ENCODE measurements at places on chromosomes 1 and 21.

DNA sequence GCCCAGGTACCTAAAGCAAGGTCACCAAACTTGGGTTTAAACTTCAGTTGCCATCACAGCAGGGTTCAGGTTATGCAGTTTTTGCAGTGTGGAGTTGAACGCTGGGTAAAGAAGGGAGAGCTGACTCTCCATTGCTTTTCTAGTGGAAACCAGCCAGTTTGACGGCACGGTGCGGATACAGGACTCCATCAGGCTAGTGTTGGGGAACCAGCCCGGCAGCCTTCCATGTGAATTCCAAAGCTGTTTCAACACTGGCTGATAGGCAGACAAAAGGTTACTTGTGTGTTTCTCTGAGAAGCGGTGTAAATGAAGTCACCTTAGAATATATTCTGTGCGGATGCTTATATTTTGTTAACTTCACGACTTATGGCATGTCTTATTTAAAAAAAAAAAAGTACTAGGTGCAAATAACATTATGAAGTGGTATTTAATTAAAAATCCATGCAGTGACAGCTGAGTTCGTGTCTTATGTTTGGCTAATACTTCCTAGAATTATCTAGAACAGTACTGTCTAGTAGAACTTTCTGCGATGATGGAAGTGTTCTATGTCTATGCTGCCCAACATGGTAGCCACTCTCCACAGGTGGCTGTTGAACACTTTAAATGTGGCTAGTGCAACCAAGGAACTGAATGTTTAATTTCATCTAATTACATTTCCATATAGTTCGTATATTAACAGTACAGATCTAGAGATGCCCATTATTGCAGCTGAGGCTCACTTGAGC is 29.9 kb upstream of the RCAN3 start:
- DNase-seq: no peak

GRCh38 chr1:150243003-150243402 is 7.1 kb upstream of the ANP32E start:
- DNase-seq: no peak

DNA sequence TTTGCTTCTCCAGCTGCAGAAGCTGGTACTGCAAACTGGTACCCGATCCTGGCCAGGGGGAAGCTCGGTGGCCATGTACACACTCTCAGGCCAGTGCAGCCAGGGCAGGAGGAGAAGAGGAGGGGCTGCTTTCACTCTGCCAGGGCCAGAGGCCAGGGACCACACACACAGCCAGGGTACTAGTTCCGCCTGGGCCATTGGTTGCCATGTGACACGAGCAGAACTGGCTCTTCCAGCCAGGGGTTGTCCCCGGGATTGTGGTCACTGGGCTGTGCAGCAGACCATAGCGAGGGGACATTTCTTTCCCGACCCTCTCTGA is 3.7 kb upstream of the SHISAL2A start:
- DNase-seq: no peak

- no peak for DNase-seq
Measured at GRCh38 chr1:49106445-49106844, 329.8 kb upstream of the BEND5 start.

- DNase-seq: no peak
Measured at GRCh38 chr1:214475746-214476145, 75.7 kb downstream of the PTPN14 start.

GRCh38 chr1:185483664-185484450 is 166.8 kb upstream of the IVNS1ABP start:
- peak; percentile 94 for DNase-seq

- DNase-seq: peak; percentile 81
Measured at GRCh38 chr1:24830680-24831272, 85.5 kb downstream of the CLIC4 start.

GRCh38 chr1:116873680-116874271 is 35.9 kb upstream of the PTGFRN start:
- peak; percentile 33 for DNase-seq

DNA sequence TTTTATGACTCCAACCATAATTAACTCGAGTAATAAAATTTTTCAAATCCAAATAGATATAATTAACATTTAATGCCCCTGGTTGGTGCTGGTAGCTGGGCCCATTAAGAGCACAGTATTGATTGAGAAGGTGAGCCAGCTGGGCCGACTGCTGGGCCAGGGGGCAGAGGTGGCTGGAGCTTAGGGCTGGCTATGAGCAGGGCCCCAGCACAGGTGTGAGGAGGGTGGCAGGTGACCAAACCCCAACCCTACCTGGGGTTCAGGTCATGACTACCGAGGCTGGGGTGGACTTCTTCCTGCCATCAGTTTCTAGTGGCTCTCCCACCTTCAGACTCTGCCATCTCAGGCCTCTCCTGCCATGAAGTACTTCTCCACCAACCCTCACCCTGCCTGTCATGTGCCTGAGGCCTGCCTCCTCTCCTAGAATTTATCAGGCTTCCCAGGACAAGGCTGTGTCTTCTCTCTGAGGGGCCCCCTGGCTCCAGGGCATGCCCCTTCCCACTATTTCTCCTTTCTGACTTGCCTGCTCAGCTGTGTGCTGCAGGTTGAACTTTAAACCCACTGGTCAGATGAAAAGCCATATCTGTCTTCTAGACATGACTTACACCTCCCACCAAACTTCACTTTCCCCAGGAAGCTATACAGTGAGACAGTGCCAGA is 85.6 kb downstream of the TMEM53 start:
- DNase-seq: no peak

DNA sequence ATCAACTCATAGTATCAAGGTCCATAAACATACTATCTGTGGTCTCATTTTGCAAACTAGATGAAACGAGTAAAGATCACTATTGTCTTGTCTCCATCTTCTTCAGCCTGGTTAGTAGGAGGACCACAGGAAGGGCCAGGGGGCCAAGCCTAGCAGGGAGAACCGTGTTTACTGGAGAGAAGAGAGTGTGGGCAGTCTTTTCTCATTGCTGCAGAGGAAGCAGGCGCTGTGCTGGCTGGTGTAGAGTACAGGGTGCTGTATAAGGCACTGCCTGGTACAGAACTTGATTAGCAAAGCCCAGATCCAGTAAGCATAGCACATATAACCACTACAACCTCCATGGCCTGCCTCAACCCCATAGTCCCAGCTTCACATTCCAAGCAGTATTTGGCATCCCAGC is 10.0 kb upstream of the B4GALT3 start:
- peak; percentile 24 for DNase-seq

DNA sequence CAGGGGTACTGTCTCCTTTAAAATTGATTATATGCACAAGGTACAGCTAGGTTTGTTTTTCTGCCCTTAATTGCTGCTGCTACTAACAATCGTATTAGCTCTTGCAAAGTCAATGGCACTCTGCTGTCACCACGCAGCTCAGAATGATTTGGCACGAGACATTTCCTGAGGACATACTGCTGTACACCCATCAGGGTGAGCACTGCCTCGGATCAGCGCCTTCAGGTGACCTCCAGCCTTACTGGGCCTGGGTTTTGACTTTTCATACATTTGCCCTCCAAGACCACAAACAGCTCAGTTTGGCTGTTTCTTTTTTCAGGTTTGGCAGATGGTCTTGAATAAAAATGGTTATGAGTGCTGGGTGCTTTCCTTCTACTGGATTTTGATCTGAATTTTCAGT is 110.9 kb downstream of the NTPCR start:
- no peak for DNase-seq
